ENCODE measurements at places on chromosomes 1 and 21. TPM values are rescaled to one million over a fixed set of nuclear protein-coding genes. Genes with fewer than 3 reads are reported as not detected.

The TMEM51 gene
- 10.4 TPM for total RNA-seq

The NOTCH2 gene
- 24.2 TPM for total RNA-seq

The TFF3 gene
- total RNA-seq: 163 TPM

The F13B gene
- total RNA-seq: not detected
